ENCODE measurements at places on chromosomes 1 and 21.

- no peak for DNase-seq
Measured at GRCh38 chr1:206653715-206654459, 18.6 kb downstream of the DYRK3 start.

GRCh38 chr1:89633248-89633799 lies 404 bp downstream of the LRRC8C start:
- DNase-seq: no peak

DNA sequence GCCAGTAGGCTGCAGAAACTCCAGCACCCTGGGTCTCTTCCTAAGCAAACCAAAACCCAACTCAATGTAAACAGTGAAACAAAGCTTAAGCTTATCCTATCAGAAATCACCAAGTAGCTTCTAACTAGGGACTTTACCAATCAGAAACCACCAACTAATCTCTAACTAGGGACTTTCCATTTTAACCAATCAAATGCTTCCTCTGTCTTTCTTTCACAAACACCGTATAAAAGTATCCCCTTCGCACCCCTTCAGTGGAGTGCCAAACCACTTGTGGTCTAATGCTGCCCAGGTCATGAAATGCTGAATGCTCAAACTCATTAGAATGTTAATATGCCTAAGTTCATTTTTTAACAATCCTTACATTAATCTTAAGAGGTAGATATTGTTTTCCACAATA lies 250.5 kb upstream of the DUSP10 start:
- DNase-seq: no peak

DNA sequence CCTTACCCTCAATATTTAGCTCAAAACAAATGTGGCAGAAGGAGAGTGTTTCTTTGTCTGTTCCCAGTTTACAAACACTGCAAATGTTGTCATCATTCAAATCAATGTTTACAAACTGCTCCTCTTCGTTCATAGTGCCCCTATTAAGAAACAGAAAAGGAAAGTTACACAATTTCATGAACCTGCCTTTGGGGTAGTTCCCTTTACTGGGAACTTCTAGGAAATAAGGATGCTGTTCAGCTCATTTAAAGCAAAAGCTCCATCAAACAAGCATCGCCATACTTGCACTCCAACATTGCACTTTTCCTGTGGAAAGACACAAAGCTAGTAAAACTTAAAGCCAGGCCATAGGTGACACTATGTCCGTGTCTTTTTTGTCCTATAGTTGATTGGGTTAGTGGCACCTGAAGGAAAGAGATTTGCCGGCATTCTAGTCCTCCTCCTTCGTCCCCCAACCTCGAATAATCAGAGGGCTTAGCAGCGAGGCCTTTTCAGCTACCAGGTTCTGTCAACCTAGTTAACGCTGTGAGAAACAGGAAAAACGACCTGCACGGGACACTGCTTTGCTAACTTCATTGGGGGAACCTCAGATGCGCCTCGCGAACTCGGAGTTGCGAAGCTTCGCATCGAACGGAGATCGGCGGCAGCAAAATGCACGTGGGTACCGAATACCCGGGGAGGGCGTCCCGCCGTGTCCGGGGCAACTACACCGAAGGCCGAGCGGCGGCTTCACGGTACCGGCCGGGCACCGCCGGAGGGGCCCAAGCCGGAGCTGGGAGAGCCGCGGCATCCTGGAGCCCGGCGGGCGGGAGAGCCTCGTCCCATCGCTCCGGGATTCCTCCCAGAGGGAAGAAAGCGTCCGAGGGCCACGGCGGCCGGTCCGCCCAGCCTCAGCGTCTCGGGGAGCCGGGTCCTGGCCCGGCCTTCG lies 706 bp downstream of the C21orf91 start:
- peak; percentile 25 for DNase-seq

DNA sequence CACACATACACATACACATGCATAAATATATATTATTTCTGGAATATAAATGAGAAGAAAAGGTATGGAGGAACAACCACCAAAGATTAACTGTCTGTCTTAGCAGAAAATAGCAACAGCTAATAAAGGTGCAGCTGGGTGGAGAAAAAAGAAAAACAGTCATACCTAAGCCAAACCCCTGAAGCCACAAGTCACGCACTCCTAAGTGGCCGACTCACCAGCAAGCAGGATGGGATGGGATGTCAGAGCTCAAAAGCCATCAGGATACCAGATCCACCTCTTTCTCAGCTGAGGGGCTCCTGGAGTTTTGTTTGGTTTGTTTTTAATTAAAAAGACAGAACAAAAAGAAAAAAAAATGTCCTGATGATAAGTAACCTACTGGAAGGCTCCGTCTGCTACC lies 64.7 kb upstream of the HIVEP3 start:
- DNase-seq: no peak

- no peak for DNase-seq
Measured at GRCh38 chr21:33230545-33231324, 997 bp downstream of the IFNAR2 start.

GRCh38 chr1:21530368-21531016 lies 21.3 kb downstream of the ALPL start:
- no peak for DNase-seq

GRCh38 chr1:209810783-209811182 lies 4.8 kb upstream of the IRF6 start:
- DNase-seq: no peak

GRCh38 chr1:43576521-43576920 lies 45.8 kb downstream of the PTPRF start:
- no peak for DNase-seq

GRCh38 chr1:153649863-153650235 lies 8.7 kb upstream of the SNAPIN start:
- no peak for DNase-seq

- DNase-seq: no peak
Measured at GRCh38 chr21:45286671-45287437, 841 bp downstream of the POFUT2 start.

- no peak for DNase-seq
Measured at GRCh38 chr21:44347911-44348451, 5.4 kb upstream of the TRPM2 start.

GRCh38 chr1:37317870-37318467 lies 156.4 kb upstream of the ZC3H12A start:
- no peak for DNase-seq

- DNase-seq: no peak
Measured at GRCh38 chr21:36747041-36747814, 48.3 kb downstream of the SIM2 start.

- no peak for DNase-seq
Measured at GRCh38 chr1:101175886-101176285, 60.9 kb upstream of the S1PR1 start.

- no peak for DNase-seq
Measured at GRCh38 chr1:28506907-28507246, 1.0 kb downstream of the RCC1 start.

- DNase-seq: no peak
Measured at GRCh38 chr1:209155546-209155945, 428.0 kb upstream of the CAMK1G start.

GRCh38 chr1:92817137-92817697 lies 14.6 kb upstream of the RPL5 start:
- DNase-seq: no peak

DNA sequence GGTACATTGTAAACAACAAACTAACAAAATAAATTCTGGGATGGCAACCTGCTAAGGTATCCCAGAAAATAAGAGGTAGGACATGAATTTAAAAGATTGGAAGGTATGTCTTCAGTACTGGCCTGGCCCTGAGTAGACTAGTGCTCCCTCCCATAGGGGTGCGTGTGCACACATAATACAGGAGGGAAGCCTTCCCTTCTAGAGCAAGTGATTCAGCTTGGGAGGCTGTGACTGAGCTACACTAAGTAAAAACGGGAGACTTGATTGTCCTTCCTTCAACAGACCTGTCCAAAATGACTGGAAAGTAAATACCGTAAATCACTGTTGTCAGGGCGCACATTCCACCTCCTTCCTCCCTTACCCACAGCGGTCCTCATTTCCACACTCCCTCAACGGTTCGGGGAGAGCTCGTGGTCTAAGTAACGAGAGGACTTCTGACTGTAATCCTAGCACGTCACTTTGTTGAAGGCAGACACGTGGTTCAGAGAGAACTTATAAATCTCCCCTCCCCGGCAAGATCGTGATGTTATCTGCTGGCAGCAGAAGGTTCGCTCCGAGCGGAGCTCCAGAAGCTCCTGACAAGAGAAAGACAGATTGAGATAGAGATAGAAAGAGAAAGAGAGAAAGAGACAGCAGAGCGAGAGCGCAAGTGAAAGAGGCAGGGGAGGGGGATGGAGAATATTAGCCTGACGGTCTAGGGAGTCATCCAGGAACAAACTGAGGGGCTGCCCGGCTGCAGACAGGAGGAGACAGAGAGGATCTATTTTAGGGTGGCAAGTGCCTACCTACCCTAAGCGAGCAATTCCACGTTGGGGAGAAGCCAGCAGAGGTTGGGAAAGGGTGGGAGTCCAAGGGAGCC lies at the start of gene TGFB2:
TSS of gene TGFB2 (plus strand) at position 523 of the 859 bp plus-strand sequence. CDS start 1,366 bp downstream, outside the sequence.
- DNase-seq: no peak

DNA sequence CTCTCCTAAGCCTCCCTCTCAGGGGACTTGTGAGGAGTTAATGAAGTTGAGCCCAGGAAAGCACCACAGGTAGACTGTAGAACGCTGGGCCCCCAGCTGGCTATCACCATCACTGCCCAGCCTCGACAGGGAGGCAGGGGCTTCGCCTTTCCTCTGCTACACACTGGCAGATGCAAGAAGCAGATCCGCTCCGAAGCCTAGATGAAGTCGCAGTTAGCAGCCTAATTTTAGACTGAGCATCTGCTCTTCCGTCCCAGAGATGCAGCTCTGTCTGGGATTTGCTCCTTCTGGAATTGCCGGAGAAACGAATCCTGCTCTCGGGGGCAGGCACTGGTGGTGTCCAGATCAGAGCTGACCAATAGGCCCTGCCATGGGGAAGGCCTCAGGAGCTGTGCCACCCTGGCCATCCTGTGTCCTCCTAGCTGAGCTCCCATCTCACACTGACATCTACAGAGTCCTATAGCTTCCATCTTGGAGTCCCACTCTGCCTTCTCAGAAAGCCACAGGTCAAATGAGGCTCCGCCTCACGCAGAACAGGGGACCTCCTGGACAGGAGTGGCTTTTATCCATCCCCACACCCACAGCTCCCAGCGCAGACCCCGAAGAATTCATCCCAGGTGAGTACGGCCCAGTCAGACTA lies 186.8 kb upstream of the EDN2 start:
- DNase-seq: no peak
